Mucosa of descending colon (tissue), 3 donors: ENCODE measurements at places on chromosomes 2 and 18.

- DNase-seq, result no peak
Observed at GRCh38 chr2:148508878-148509287, 135.7 kb upstream of the EPC2 start.

GRCh38 chr18:9322744-9323143, 11.8 kb upstream of the TWSG1 start:
- DNase-seq, result no peak

- no peak for DNase-seq
Observed at GRCh38 chr2:142140434-142140845, 9.6 kb upstream of the LRP1B start.

DNA sequence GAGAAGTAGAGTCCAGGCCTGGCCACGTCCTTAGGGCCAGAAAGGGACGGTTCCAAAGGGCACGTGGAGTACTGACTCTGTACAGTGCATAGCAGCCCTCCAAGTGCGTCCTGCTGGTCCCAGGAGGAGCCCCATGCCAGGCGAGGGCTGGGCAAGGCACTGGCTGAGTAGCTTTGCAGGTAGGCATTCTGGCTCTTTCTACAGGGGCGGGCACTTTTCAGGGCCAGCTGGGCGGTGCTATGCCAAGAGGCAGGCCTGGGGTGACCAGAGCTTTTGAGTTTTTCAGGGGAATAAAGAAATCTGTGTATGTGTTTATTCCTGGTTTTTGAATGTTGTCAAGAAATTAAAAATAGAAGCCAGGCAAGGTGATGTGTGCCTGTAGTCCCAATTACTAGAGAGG, 15.4 kb upstream of the GLI2 start:
- no peak for DNase-seq

- peak; percentile 72 for DNase-seq
Observed at GRCh38 chr2:237486819-237487448, at the start of gene MLPH. MLPH (plus strand) TSS chr2:237487251; CDS start chr2:237493427, 6,176 bp downstream.

- DNase-seq, result no peak
Observed at GRCh38 chr18:24913507-24914170, 438.3 kb downstream of the ZNF521 start.

- DNase-seq, result no peak
Observed at GRCh38 chr18:59054496-59055287, 85.0 kb upstream of the SEC11C start.

- DNase-seq, result no peak
Observed at GRCh38 chr2:119253760-119254600, 30.3 kb downstream of the STEAP3 start.

GRCh38 chr2:75729861-75730260, 19.1 kb upstream of the GCFC2 start:
- DNase-seq, result peak; percentile 16

DNA sequence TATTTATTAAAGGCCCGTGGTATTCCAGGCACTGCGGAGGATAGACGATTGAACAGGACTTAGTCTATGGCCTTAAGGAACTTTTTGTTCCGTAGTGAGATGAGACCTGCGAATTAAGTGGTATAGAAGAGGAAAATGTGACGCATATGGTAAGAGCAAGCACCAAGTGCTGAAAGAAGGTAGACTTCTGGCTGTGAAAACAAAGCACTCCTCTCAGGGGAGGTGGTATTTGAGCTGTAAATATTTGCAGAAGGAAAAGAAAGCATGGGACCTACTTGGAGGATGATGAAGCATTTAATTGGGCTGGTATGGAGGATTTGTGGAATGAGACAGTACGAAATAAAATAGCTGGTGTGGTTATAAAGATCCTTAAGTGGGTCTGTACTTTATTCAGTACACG, 62.5 kb downstream of the GPR39 start:
- DNase-seq, result no peak

DNA sequence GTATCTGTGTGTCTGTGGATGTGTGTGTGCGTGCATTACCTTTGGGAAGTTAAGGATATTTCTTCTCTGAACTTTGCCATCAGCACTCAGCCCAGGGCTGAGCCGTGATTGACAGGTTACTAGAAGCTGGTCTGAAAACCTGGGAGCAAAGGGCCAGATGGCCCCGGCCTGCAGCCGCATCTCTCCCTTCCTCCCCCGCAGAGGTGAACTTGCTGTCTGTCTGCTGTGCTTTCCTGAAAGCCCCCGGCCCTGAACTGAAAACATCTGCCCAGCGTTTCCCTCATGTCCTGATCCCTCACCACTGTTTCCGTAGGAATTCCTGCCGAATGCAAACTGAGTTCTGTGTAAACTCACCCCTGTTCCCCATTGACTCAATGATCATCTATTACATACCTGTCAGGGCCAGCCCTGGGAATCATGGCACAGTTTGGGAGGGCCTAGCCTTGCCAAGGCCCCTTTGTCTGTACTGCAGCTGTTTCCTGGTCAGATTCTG, 45.8 kb downstream of the MYCN start:
- DNase-seq, result no peak

GRCh38 chr18:74977041-74977440, 231.9 kb downstream of the PTGR3 start:
- DNase-seq, result no peak

- no peak for DNase-seq
Observed at GRCh38 chr18:42632801-42633200, 482.7 kb downstream of the RIT2 start.

DNA sequence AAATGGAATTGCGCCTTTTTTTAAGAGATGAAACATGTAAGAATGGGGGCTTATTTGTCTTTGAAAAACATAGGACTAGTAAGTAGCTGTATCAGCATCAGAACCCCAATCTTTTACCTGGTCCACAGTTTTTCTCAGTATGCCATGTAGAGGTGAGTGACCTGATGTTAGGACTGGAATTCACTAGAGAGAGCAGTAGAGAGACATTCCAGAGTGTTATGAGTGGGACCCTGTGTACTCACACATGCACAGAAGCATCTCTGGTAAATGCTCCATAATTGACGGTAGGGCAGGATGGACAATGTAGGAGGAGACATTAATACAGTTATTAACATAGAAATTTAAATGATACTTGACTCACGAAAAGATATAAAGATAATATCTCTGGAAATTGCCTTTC, 1.4 kb upstream of the GALNT13 start:
- DNase-seq, result no peak

- no peak for DNase-seq
Observed at GRCh38 chr2:60465736-60466135, 87.7 kb downstream of the BCL11A start.

DNA sequence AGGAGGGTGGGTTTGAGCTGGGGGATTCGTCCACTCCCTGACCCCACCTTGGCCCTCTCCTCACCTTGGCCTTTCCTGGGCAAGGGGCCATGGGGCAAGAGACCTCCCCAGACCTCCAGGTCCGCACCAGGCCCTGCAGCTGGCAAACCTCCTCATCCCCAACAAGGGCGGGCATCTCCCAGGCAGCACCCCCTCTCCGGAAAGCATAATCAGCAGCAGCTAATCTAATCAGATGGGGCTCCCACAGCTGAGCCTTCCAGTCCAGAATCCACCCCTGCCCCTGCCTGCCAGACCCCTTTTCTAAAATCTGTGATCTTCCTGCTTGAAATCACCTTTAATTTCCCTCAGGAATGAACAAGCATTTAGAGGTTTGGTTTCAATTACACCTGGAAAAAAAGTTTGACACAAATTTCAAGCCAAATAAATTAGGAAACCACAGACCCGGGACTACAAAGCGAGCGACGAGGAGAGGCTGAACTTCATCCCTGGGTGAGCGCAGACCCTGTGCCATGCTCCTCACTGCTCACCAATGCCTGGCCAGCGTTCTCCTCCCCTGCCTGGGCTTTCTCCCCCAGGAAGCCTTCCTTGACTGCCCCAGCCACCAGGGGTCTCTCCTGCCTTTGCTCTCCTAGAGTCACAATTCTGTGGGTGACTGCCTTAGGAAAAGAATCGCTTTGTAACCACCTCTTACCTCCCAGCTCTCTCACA, 143.0 kb upstream of the MYCN start:
- no peak for DNase-seq

DNA sequence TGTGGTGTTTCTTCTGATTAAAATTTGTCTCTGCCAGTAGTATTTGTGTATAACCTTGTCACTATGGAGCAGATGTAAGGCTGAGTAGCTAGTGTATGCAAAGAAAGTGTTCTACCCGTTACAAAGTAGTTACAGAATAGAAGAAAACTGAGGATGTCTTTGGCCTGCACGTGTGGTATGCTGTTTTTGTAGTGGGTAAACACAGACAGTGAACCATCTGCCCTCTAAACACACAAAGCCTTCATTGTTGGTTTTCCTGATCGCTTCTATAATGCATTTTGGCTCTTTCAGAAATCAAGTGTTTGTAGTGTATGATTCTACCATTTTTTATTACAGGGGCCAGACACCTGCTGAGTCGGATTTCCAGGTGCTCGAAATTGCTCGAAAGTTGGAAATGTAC, 61.5 kb downstream of the FARP2 start:
- no peak for DNase-seq
